Stromal cell of bone marrow (primary cell): ENCODE measurements at places on chromosomes 11 and 22.

DNA sequence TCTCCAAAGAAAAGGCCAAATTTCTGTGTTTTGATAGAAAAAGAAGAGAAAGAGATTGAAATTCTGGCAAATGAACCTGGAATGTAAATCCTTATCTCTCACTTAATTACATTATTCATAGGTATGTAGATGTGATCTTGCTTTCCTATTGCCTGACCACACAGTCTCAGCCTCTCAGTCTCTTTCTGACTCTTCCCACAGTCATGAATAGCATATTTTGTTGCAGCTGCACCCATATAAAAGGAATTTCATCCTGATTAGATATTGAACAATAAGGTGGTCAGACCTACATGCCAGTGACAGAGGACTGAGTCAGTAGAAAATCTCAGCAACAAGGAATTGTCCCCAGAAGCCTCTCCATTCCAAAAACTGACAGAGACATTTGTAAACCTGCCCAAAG, 62.9 kb upstream of the LRRC4C start:
- DNase-seq: no peak

GRCh38 chr11:44605965-44606364, 40.5 kb downstream of the CD82 start:
- DNase-seq: no peak

- DNase-seq: no peak
Measured at GRCh38 chr22:19962246-19962908, 20.8 kb upstream of the TXNRD2 start.

- no peak for DNase-seq
Measured at GRCh38 chr22:46256358-46256958, 6.4 kb upstream of the CDPF1 start.

- DNase-seq: no peak
Measured at GRCh38 chr22:47654922-47655491, 892.6 kb downstream of the TBC1D22A start.

- DNase-seq: no peak
Measured at GRCh38 chr11:22879630-22880029, 19.4 kb upstream of the CCDC179 start.

GRCh38 chr11:9802291-9802861, 138.5 kb downstream of the SWAP70 start:
- peak; percentile 54 for DNase-seq

GRCh38 chr11:93464927-93465540, 78.2 kb downstream of the SMCO4 start:
- DNase-seq: no peak

- DNase-seq: no peak
Measured at GRCh38 chr11:93719310-93719709, 22.0 kb downstream of the TAF1D start.

GRCh38 chr22:37218399-37218770, 6.1 kb upstream of the SSTR3 start:
- no peak for DNase-seq

- DNase-seq: no peak
Measured at GRCh38 chr22:17102297-17102667, 17.5 kb downstream of the IL17RA start.

DNA sequence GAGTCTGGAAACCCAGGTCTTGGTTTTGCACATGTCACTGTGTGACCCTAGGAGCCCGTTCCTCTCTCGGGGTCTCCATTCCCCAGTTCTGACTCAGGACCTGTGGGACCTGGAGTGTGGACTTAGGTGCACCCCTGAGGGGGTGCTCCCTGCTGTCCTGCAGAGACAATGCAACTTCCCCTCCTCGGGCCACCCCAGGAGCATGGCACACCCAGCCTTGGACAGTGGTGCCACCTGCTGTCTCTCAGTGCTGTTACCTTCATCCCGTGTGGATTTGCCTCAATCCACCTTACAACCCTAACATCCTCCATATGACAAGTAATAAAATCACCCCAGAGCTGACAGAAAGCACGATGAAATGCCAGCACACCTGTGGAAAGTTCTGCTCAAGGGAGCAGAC, 27.5 kb upstream of the CRYBB3 start:
- DNase-seq: no peak

GRCh38 chr22:27801616-27802345, at the start of gene MN1:
Gene MN1 (minus strand): TSS chr22:27801756. CDS start chr22:27800543, 1,213 bp downstream.
- no peak for DNase-seq

DNA sequence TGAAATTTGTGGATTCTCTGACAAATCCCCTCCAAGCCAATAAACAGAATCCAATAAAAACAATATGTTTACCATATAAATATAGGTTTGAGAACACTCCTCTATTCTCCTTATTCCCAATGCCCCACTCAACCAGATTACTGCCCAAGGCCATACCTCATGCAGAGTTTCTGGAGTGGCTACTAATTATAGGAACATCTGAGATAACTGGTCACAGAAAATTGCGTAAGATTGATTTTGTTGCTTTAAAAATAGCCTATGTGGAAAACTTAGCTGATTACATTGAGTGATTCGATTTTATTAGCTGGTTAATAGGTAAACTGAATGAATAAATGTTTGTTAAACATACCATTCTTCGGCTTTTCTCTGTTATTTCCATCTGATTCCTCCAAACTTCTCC, 48.0 kb downstream of the ME3 start:
- no peak for DNase-seq
